ENCODE measurements at places on chromosomes 5 and 9. TPM values are rescaled to one million over a fixed set of nuclear protein-coding genes. Genes with fewer than 3 reads are reported as not detected.
A peak's percentile ranks its signal among the peaks of the same experiment; 100 is the strongest.

GRCh38 chr9:100759215-100759614 lies 181.3 kb downstream of the CAVIN4 start:
- no peak overlapping the region for H3K27ac ChIP-seq
- no peaks in the 10 kb centered on the region for H3K36me3 ChIP-seq
- no peak overlapping the region for H3K4me3 ChIP-seq
- no peak for DNase-seq
- no peaks in the 10 kb centered on the region for H3K27me3 ChIP-seq

DNA sequence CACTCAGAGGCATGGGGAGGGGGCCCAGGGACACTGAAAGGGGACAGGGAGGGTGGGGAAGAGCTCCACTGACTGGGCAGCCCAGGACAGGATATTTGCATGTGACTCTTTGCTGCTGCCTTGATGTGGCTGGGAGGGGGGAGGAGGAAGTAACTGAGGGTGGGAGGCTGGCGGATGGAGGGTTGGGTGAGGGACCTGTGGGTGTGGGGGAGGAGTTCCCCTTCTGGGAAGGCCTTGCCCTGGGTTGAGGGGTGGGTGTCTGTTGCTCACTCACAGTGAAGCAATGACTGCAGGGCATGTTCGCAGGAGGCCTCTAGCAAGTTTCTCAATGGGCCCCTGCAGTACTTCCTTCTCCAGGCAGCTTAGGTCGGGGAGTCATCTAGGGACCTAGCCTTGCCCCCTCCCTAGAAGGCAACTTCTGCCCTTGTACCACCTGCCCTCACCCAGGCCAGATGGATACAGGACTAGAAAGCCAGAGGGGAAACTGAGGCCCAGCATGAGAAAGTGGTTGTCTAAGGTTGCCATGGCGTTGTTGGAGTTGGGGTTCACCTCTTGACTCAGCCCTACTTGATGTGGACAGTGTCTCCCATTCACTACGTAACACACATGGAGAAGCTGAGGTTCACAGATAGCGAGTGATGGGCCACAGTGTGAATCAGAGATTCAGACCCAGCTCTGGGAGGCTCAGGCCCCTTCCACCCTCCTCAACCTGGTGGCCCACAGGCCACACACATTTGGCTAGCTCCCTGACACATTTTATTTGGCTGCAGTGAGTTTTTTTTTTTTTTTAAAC lies 3.0 kb downstream of the GRK6 start:
- peak overlapping the region; percentile 84 for H3K27ac ChIP-seq
- H3K4me3 ChIP-seq = peak overlapping the region; percentile 90
- peaks cover 58% of the 10 kb centered on the region for H3K4me1 ChIP-seq
- peaks cover 21% of the 10 kb centered on the region for H3K36me3 ChIP-seq
- peak; percentile 79 for DNase-seq
- no peaks in the 10 kb centered on the region for H3K27me3 ChIP-seq

GRCh38 chr5:142012186-142012785 lies 541 bp downstream of the GNPDA1 start:
- peak overlapping the region; percentile 82 for H3K4me3 ChIP-seq
- H3K27ac ChIP-seq = no peak overlapping the region
- DNase-seq = peak; percentile 88
- peaks cover 3% of the 10 kb centered on the region for H3K36me3 ChIP-seq

GRCh38 chr5:154356020-154356655 lies 89.7 kb upstream of the SAP30L start:
- H3K36me3 ChIP-seq = no peaks in the 10 kb centered on the region
- no peaks in the 10 kb centered on the region for H3K4me1 ChIP-seq
- H3K4me3 ChIP-seq = no peak overlapping the region
- H3K27ac ChIP-seq = no peak overlapping the region

GRCh38 chr9:131994364-131995125 lies 85.1 kb downstream of the MED27 start:
- no peak overlapping the region for H3K27ac ChIP-seq
- no peak for DNase-seq
- no peaks in the 10 kb centered on the region for H3K27me3 ChIP-seq
- H3K4me3 ChIP-seq = no peak overlapping the region
- H3K36me3 ChIP-seq = no peaks in the 10 kb centered on the region

DNA sequence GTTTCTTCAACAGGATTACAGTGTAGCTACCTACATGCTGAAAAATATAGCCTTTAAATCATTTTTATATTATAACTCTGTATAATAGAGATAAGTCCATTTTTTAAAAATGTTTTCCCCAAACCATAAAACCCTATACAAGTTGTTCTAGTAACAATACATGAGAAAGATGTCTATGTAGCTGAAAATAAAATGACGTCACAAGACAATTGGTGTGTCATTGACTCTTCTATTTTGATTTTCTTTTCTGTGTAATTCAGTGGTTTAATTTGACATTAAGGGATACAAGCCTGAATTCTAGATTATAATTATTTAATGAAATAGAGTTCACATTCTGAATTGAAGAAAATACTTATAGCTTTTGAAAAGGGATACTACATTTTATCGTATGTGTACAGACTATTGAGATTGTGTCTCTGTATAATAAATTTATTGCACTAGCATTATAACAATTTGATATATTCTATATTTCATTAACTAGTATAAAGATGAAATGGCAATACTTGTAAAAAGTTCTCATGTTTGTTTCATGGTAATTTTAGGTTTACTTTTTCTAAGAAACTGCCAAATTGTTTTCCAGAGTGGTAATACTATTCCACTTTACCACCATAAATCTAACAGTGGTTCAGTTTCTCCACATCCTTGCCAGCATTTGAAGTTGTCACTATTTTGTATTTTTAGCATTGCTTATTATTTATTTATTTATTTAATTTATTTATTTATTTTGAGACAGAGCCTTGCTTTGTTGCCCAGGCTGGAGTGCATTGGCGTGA lies 18.7 kb downstream of the ANXA1 start:
- no peaks in the 10 kb centered on the region for H3K27me3 ChIP-seq
- H3K4me1 ChIP-seq = no peaks in the 10 kb centered on the region
- no peak overlapping the region for H3K27ac ChIP-seq
- no peak overlapping the region for H3K4me3 ChIP-seq
- no peaks in the 10 kb centered on the region for H3K36me3 ChIP-seq

- no peak overlapping the region for H3K4me3 ChIP-seq
- H3K4me1 ChIP-seq = peaks cover 20% of the 10 kb centered on the region
- no peak overlapping the region for H3K27ac ChIP-seq
- H3K36me3 ChIP-seq = no peaks in the 10 kb centered on the region
- H3K27me3 ChIP-seq = no peaks in the 10 kb centered on the region
Measured at GRCh38 chr5:127567026-127567768, 49.8 kb downstream of the PRRC1 start.

DNA sequence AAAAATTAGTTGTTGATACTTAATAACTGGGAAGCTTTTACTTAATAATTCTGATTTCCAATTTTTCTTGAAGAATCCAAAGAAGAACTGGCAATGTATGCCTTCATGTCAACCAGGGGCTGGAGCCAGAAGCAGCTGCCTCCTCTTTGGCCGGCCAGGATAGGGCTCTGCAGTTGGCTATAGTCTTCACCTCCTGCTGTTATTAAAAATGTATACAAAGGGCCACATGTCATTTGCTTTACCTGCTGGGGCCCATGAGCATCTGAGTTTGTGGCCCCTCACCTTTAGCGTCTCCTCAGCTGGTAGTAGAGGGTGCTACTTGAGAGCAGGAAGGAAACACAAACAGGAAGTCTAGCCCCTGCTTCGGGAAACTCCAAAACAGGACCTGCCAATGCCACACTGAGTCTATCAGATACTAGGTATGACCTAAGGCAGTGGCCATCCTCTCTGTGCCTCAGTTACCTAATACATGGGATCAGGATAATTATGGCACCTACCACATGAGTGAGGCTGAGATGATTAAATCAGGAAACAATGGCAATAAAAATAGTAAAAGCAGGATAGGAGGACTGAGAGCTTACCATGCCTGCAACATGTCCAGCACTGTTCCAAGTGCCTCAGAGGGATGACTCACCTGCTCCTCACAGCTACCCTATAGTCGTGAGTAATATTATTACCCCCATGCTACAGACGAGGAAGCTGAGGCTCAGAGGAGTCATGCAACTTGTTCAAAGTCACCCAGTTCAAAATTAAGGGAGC lies 21.3 kb downstream of the CCDC69 start:
- peak overlapping the region; percentile 98 for H3K27ac ChIP-seq
- no peaks in the 10 kb centered on the region for H3K27me3 ChIP-seq
- DNase-seq = no peak
- H3K4me1 ChIP-seq = peaks cover 38% of the 10 kb centered on the region
- no peak overlapping the region for H3K4me3 ChIP-seq

- peaks cover 20% of the 10 kb centered on the region for H3K4me1 ChIP-seq
- peaks cover 7% of the 10 kb centered on the region for H3K36me3 ChIP-seq
- no peak for DNase-seq
- no peak overlapping the region for H3K4me3 ChIP-seq
Measured at GRCh38 chr5:81422671-81423070, 28.7 kb upstream of the ACOT12 start.

- peaks cover 28% of the 10 kb centered on the region for H3K36me3 ChIP-seq
- peak; percentile 66 for DNase-seq
- peaks cover 51% of the 10 kb centered on the region for H3K4me1 ChIP-seq
- peak overlapping the region; percentile 53 for H3K27ac ChIP-seq
Measured at GRCh38 chr5:1799110-1799601, 481 bp downstream of the MRPL36 start.

DNA sequence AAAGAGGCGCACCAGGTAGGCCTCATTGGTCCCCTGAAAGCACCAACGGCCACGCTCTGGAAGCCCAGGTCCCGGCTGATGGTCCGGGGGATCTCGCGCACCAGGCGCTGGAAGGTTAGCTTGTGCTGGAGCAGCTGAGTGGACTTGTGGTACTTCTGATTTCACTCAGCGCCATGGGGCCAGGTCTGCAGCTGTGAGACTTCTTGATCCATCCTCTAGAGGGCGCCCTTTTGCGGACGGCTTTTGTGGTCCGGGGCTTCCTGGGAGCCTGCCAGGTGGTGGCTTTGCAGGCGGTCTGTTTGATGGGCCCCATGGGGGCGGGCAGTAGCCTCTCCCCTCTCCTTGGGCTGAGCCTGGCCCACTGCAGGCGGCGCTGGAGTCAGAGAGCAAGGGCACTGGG lies 10.4 kb downstream of the TAF11L12 start:
- H3K36me3 ChIP-seq = no peaks in the 10 kb centered on the region
- no peak overlapping the region for H3K4me3 ChIP-seq
- no peaks in the 10 kb centered on the region for H3K4me1 ChIP-seq
- no peak overlapping the region for H3K27ac ChIP-seq
- DNase-seq = no peak
- no peaks in the 10 kb centered on the region for H3K27me3 ChIP-seq

DNA sequence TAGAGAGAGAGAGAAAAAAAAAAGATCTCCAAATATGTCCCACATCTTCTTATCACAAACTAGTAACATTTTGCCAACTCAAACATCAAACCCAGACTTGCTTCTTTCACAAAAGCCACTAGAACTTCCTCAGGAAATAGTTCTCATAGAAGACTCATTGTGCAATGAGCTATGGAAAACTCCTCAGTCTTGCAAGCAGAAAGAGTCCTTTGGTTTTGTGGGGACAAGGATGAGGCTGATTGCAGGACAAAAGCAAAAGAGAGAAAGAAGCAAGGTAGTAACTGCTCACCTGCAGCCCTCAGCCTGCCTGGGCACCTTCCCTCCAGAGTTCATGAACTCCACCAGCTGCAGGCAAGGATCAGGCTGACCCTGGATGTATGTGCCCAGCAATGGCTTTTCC lies 399.0 kb downstream of the IRX1 start:
- no peak overlapping the region for H3K4me3 ChIP-seq
- H3K27me3 ChIP-seq = no peaks in the 10 kb centered on the region
- no peak for DNase-seq
- H3K36me3 ChIP-seq = no peaks in the 10 kb centered on the region

DNA sequence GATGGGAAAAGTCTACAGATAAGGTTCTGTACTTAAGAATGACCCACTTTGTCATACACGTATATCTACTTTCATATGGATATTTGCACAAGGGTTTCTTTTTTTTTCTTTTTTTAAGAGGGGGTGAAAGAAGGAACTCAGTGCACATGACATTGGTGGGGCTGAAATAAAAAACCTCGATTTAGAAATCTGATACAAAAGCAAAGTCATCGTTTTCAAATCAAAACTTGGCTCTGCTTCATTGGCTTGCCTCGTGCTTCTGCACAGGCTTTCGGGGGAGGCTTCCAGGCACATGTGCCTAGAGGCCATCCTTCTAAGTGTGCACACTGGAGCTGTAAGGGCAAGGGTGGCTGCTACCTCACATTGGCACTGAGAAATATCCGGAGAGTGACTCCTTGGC lies 31.1 kb downstream of the PTTG1 start:
- peaks cover 5% of the 10 kb centered on the region for H3K4me1 ChIP-seq
- H3K27ac ChIP-seq = no peak overlapping the region
- H3K36me3 ChIP-seq = no peaks in the 10 kb centered on the region
- H3K4me3 ChIP-seq = no peak overlapping the region

DNA sequence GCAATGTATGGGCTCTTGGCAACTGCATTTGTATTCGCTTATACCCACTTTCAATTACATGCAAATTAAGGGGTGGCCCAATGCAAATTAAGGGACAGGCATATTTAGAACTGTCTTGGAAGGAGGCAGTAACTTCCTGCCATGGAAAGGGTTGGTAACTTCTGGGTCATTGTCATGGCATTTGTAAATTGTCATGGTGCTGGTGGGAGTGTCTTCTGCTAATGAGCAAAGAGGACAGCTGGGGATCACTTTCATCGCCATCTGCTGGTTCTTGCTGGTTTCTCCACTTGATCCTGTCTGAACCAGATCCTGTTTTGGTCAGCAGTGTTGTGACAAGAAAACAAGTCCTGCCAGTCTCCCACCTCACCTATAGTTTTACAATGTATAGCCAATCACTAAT lies 23.3 kb upstream of the UGT3A2 start:
- DNase-seq = peak; percentile 68
- no peaks in the 10 kb centered on the region for H3K4me1 ChIP-seq
- no peaks in the 10 kb centered on the region for H3K27me3 ChIP-seq
- H3K36me3 ChIP-seq = no peaks in the 10 kb centered on the region

GRCh38 chr5:61277781-61278180 lies 54.3 kb upstream of the ZSWIM6 start:
- no peaks in the 10 kb centered on the region for H3K36me3 ChIP-seq
- DNase-seq = no peak
- H3K4me1 ChIP-seq = peaks cover 12% of the 10 kb centered on the region
- H3K27ac ChIP-seq = no peak overlapping the region
- H3K27me3 ChIP-seq = no peaks in the 10 kb centered on the region

- H3K4me1 ChIP-seq = no peaks in the 10 kb centered on the region
- H3K36me3 ChIP-seq = no peaks in the 10 kb centered on the region
- no peak overlapping the region for H3K4me3 ChIP-seq
- H3K27me3 ChIP-seq = no peaks in the 10 kb centered on the region
Measured at GRCh38 chr9:113793558-113793957, 82.6 kb upstream of the ZNF618 start.

GRCh38 chr5:143933451-143933850 lies 121.5 kb downstream of the HMHB1 start:
- no peaks in the 10 kb centered on the region for H3K27me3 ChIP-seq
- no peak overlapping the region for H3K27ac ChIP-seq
- no peaks in the 10 kb centered on the region for H3K4me1 ChIP-seq
- DNase-seq = no peak

NR2F1 gene
- total RNA-seq = not detected

SLC6A7 gene
- total RNA-seq = not detected

CKMT2 gene
- not detected for total RNA-seq

IL9 gene
- total RNA-seq = not detected

All from Karpas-422 (cell line).